ENCODE measurements at places on chromosomes 3 and 15. TPM values are rescaled to one million over a fixed set of nuclear protein-coding genes. Genes with fewer than 3 reads are reported as not detected.
A peak's percentile ranks its signal among the peaks of the same experiment; 100 is the strongest.

DNA sequence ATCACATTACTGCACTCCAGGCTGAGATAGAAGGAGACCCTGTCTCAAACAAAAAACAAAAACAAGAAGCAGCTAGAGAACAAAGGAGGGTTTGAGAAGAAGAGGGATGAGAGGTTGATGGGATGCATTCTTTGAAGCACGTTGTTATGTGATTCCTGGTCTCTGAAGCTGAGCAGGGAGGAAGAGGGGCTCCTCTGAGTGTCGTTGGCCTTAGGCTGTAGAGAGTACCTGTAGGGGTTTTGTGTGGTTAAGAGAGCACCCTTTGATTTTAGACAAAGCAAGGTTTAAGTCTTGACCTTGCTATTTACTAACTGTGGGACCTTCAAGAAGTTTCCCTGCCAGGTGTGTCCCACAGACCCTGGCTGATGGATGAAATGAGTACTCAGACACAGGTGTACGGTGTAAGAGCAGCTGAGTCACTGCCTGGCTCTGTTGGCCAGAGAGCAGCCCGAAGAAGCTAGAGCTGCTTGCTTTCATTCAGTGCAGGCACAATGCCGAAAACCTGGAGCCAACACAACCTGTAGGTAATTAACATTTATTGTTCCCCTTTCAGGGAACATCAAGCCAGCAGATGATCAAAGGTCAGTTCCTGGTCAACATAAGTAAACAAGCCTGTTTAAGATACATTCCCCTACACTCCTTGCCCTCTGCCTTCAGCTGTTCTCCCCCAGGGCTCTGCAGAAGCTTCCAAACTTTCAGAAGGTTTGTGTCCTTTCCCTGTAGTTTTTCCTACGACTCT lies 67.2 kb downstream of the LRRK1 start:
- DNase-seq, result no peak

Gene GHRL
- 0.35 TPM for total RNA-seq

Gene ABHD6
- total RNA-seq, result 6.3 TPM

Gene HRH1
- total RNA-seq, result not detected

DNA sequence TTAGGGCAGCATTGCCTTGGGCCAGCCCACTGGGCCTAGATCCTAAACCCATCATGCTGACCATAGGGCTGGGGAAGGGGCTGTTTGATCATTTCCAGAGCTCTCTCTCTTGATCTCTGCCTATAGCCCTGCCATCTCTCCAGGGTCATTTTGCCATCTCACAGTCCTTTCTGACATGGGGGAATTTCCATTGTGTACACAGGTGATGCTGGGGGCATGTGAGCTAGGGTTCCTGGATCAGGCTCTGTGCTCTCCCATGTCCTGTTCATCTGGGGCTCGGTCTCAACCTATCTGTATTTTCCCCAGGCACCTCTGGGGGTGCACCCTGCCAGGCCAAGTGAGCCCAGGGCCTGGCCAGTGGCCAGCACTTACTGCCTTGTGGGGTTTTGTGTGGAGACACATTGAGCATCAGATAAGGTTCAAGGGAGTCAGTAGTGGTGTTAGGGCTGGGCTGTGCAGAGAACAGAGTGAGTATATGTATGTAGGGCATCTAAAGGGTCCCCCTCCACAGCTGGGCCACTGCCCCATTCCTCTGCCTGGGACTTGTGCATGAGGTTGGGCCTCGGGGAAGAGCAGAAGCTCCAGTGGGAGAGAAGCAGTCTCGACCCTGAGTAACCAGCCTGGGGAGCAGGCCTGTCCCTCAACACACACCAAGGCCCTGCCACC lies 25.7 kb upstream of the APEH start:
- no peak for DNase-seq

GRCh38 chr15:70289191-70289955 lies 191.7 kb upstream of the TLE3 start:
- no peak for DNase-seq

- no peak for DNase-seq
These were observed 462.9 kb upstream of the SGO1 start for GRCh38 chr3:20648921-20649381.

DNA sequence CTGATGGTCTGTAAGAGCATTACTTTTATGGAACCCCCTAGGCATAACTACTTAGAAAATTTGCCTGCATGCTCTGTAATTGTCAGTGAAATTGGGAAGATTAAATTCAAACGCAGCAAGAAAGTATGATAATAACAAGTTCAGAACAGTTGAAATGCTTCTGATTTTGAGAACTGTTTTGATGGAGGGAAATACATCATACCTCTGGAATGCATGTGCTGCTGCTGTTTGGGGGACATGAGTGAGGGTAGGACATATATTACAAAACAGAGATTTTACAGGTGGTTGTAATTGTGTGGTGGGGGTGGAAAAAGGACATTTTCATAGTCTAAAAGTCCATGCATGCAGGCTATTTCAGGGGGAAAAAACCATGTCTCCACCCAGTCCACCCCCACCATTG lies 135.0 kb upstream of the DPH6 start:
- DNase-seq, result no peak

- no peak for DNase-seq
These were observed 1.9 kb downstream of the PCOLCE2 start for GRCh38 chr3:142886940-142887339.

DNA sequence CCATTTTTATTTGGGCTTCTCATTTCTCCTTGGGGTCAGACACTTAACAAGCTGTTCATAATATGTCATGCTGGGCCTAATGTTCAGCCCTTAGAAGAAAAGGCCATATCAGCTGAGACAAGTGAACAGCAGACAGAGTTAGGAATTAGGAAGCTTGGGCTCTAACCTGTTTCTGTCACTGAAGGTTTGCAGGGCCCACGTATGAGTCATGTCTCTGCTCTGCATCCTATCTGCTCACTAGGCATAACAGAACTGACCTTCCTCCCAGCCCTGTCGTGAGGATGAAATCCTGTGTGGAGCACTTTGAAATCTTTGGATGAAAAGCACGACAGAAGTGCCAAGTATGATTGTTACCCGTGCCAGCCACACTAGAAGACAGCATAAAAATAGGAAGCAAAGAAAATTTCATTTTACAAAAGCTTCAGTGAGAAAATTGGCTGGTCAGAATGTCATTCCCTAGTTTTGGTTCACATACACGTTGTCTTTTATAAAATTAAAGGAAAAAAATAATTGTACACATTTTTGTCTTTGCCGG lies 26.5 kb upstream of the CD47 start:
- no peak for DNase-seq

DNA sequence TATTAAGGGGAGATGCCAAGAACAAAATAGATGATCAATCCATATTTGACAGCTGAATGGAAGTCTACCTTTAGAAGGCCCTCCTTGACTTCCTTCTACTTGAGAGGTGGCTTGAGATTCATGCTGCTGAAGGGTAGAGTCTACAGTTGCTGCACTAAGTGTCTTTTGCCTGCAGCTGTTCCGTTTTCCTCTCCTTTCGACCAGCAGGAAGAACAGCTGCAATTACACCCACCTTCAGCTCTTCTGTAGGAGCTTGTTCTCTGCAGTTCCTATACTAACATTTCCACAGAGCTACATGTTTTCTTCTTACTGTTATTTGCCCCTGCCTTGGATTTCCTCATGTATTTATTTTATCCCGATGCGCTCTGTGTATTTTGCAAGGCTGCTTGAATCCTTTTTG lies 79.1 kb downstream of the ARRDC4 start:
- no peak for DNase-seq

DNA sequence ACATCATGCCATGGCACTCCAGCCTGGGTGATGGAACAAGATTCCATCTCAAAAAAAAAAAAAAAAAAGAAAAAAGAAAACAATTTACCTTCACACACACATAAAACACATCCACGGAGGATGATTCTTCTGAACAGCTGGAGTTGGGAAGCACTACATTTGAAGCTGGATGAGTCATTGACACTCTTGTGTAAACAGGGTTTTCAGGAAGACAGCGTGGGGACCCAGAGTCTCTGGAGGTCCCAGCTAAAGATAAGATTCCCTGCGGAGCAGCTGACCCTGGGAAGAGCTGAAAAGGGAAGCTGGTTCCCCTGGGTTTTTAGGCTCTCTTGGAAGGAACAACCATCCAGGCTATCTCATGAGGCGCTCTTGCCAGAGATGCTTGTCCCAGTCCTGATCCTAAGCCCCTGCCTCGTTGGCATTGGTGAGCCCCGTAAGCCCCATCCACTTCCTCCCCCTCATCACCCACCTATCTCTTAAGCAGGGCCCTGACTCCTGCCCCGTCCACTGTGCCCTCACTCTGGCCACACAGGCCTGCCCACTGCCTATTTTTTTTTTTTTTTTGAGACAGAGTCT lies 32.0 kb upstream of the FURIN start:
- DNase-seq, result no peak

- no peak for DNase-seq
These were observed 6.3 kb downstream of the ZNF774 start for GRCh38 chr15:90358124-90359033.

GRCh38 chr3:54176106-54176505 lies 53.8 kb downstream of the CACNA2D3 start:
- no peak for DNase-seq

Gene KIF23
- 87.8 TPM for total RNA-seq

DNA sequence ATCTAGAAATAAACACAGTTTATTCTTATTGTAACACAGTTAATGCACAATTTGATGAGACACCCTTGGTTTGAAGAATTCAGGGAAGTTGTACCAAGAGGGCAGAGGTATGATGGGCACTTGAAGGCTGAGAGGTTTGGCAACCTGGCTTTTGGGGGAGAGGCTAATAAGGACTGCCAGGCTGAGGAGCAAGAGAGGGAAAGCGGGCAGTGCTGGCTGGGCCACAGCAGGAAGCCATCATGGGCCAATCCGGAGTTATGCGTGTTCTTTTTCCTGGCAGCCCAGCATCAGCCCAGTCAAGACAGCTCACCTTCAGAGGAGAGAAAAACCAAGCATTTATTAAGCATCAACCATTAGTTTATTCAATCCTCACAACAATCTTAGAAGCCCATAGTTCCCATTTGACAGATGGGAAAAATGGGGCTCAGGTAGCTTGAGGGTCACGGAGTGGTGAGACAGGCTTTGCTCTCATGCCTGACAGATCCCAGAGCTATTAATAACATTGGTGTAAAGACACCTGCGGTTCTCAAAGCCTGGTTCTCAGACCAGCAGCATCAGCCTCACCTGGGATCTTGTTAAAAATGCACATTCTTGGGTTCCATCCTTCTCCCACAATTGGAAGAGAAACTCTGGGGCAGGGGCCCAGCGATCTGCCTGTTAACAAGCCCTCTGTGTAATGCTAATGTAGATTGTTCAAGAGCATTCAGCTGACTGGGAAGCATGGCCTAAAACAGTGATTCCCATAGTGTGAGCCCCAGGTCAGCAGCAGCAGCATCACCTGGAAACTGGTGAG lies 183.7 kb downstream of the NTRK3 start:
- DNase-seq, result peak; percentile 51

DNA sequence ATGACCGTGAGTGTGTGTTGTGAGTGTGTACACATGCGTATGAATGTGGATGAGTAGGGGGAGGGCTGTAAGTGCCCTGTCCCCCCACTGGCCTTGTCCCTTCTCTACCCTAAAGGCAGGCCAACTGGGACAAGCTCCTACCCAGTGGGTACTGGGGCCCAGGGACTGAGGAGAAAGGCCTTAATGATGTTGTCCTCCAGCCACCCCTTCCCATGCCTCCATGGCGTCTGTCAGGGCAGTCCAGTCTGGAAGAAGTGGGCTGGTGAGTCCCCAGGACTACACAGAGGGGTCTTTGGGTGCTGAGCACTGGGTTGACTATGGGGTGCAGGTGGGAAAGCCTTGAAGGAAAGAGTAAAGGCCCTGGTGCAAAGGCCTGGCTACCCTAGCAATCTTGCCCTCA lies 16.9 kb upstream of the CORO2B start:
- no peak for DNase-seq

- DNase-seq, result peak; percentile 46
These were observed 196.6 kb downstream of the GAP43 start for GRCh38 chr3:115819785-115820384.

Gene FHIT
- total RNA-seq, result 7.1 TPM

Gene REC114
- not detected for total RNA-seq

Gene GPR156
- 0.72 TPM for total RNA-seq

Gene SLC24A1
- total RNA-seq, result 7.0 TPM

DNA sequence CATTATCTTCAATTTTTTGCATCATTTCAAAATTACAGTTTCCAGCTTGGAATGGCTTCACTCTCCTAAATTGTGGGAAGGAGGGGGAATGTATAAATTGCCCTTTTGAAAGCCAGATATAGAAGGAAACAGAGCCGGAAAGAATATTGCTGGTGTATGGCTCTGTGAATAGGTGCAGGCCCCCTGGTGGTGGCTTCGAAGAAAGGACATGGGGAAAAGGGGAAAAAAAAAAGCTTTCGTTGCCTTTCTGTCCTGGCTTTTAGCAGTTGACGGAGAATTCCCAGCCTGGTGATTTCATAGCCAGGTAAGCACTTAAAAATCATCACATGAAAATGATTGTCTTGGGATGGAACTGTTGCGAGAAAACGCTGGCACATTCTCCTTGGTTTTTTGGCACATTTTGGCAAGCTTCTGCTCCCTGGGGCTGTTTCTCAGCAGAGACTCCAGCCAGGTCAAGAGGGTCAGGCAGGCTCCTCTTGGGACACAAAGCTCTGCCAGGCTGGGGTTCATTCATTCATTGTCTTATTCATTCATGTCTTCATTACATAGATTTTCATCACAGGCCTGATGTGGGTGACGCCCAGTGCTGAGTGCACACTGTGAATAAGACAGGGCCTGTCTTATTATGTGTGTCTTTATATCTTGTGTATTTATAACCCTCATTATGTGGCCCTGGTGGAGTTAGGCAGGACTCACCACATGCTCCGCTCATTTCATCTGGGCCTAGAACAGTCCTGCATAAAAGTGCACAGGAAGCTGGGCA lies 300.0 kb upstream of the TPM1 start:
- DNase-seq, result peak; percentile 36

DNA sequence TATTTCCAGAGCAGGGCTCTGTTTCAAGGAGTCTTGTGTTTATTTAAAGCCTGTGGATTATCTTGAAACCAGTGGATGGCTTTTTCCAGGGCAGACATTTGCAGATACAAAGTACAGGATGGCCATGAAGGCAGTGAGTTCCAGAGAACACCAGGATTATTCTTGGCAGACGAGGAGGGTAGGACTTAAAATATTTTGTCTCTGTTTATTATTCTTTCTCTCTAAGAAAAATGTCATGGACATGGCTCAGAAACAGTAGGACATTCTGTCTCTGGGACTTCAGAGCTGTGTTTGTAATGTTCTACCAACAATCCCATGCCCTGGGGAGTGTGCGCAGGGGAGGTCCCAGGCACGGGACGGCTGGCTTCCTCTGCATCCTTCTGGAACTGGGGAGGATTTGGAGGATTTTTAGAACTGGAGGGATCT lies 125.9 kb downstream of the ATP10A start:
- DNase-seq, result no peak

Measured in WTC11 (cell line).